ENCODE measurements at places on chromosomes 12 and 14.

DNA sequence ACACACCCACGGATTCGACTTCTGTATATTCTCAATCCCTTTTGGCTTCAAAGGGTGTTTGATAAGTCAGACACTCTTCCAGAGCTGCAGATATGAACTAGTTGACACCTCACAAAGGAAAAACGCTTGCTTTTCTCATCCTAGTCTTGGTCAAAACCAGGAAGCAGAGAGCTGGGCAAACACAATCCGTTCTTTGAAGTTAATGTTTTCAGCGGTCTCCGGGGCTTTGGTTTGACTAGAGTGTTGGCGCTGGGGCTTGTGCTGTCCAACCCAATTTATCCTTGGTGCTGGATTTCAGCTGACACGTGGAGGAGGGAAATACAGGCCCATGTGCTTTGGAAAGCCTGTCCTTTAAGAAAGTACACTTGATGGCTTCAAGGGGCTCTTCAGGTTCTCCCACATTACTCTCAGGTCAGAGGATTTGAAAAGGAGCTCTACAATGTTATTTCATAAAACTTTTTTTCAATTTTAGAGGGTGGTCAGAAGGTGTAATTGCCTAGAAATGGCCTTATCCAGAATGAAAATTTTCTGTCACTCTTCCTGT lies 985.8 kb downstream of the VRK1 start:
- DNase-seq = no peak

GRCh38 chr14:66772146-66772545 lies 264.2 kb downstream of the GPHN start:
- DNase-seq = no peak

DNA sequence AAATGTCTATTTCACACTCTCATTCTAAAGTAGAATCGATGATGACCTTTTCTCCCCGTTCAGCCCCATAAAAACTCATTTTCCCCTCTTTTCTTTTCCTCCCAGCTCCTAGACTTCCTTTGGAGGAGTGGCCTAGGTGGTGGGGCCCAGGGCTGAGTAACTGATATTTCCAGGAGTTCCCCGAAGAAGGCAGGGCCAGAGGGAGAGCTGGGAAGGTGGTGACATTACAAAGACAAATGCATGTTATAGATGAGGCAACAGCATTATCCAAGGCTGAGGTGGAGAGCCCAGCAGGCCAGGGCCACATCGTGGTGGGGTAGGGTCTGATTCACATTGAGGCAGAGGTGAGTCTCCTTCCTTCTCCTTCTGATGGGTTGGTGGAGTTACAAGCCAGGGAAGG lies 22.2 kb upstream of the HDAC7 start:
- DNase-seq = no peak

GRCh38 chr14:28608443-28608842 lies 158.1 kb upstream of the FOXG1 start:
- DNase-seq = no peak

DNA sequence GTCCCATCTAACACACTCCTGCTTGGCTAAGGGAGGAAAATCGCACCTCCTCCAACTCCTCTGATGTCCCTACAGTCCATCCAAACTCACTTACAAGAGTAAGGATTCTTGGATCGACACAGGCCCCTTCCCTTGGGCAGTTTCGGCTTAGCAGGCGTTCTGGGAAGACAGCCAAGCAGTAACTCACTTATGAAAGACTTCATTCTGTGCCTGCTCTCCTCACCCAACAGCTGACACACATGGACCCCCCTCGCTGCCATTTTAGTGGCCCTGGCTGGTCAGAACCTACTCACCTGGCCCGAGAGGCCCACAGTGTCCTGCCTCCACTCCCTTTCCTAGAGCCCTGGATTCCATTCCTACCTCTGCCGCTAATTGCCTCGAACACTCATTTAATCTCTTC lies 52.3 kb upstream of the BCL2L14 start:
- DNase-seq = no peak

DNA sequence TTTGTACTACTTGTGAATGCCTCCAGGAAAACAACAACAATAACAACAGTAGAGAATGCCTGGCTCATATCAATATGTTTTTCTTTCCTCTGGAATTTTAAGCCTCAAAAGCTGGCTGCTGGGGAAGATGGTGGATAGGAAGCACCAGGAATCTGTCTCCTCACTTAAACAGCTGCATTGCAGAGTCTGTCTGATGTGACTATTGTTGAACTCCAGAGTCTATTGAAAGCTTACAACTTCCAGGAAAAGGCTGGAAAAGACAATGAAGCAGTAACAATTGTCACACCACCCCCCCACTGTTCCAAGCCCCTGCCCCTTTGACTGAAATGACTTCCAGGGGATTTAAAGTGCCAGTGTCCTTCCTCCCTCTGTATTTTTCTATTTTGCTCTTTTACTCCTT lies 309.7 kb downstream of the BMP4 start:
- DNase-seq = no peak

DNA sequence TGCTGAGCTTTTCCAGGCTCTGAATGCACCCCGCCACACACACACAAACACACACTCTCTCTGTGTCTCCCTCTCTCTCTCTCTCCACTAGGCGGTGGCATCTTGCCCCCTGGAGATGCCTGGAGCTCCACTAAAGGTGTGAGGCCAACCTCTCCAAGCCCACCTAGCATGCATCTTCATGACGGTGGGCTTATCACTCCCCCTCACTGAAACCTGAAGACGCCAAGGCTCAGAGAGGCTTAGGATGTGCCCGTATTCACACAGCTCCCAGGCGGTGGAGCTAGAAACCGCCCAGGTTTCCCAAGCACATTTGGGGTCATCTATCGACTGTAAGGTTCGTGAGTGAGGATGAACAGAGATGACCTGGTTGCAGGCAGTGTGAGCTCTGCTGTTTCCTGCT lies 42.6 kb upstream of the BCL11B start:
- no peak for DNase-seq

- DNase-seq = no peak
These were observed 545.7 kb downstream of the DIO2 start for GRCh38 chr14:79665556-79665955.

DNA sequence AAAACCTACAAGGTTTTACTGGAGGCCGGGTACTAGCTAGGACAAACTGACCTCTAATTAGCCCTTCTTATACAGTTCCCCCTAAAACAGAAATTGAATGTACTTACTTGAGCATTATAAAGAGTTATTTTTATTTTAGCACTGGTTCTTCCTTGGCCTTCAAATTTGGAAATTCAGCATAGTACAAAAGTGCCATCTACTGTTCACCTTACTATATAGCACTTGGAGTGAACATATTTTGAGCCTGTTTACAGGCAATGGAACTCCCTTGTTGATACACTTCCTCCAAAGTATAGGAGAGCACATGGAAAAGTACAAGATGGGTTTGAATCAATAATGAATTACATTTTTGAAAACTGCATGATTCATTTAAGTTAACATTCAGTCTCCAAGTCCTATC lies 3.9 kb upstream of the POC1B start:
- DNase-seq = no peak

GRCh38 chr12:46388427-46389021 lies 16.0 kb upstream of the SLC38A2 start:
- DNase-seq = no peak

- DNase-seq = no peak
These were observed 5.9 kb downstream of the KRT86 start for GRCh38 chr12:52280319-52280795.

DNA sequence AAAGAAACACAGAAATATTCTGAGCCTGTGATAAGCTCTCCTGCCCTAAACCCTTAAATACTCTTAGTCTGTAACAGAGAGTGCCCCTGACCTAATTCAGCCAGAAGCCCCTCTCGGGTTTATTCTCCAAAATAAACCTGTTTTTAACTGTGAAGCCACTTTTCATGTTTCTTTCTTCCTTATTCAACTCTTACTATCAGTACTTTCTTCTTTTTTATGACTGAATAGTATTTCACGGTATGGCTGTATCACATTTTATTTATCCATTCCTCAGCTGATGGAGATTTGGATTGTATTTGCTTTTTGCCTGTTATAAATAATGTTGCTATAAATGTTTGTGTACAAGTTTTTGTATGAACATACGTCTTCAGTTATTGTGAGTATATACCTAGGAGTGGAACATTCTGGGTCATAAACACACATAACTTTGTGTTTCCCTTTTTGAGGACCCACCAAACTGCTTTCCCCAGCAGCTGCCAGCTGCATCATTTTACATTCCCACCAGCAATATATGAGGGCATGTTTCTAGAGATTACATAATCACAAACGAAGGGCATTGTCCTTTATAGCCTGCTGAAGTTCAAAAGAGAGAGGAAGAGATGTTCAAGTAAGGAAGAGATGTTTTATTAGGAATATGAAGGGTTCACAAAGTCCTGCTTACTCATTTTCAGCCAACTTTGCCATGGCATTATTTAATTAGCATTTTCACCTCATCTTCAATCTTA lies 199.4 kb upstream of the NUDT4 start:
- no peak for DNase-seq

DNA sequence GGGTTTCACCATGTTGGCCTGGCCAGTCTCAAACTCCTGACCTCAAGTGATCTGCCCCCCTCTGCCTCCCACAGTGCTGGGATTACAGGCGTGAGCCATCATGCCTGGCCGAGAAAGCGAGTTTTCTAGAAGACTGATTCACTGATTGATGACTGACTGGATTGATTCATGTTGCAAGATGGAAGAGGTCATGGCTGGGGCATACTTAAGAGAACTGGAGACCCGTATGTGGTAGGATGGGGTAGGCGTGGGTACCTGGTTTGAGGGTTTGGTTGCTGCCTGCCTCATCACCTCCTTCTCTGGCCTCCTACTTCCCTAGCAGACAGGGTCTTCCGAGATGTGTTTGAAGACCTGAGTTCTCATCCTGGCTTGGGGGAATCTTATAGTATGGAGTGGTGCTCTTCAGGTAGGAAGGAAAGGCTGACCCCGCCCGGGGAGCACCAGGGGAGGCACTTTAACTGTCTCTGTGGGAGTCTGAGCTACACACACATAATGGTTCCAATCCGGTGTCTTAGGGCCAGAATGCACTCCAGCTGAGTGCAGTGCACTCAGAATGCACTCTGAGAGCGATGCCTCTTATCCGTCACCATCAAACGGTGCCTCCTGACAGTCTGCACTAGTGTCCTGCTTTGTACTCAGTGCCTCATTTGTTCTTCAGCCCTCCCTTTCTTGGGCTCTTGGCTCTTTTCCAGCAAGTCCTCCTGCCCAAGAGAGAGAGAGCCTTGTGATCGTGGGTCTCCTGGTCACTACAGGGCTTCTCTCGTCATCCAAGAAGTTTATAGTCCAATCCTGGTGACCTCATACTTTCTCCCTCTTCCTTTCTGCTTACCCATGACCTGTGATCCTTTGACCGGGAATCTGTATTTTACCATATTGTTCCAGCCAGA lies 19.7 kb downstream of the PLEKHG3 start:
- DNase-seq = no peak

- DNase-seq = no peak
These were observed 57.0 kb downstream of the HELB start for GRCh38 chr12:66359300-66359699.

DNA sequence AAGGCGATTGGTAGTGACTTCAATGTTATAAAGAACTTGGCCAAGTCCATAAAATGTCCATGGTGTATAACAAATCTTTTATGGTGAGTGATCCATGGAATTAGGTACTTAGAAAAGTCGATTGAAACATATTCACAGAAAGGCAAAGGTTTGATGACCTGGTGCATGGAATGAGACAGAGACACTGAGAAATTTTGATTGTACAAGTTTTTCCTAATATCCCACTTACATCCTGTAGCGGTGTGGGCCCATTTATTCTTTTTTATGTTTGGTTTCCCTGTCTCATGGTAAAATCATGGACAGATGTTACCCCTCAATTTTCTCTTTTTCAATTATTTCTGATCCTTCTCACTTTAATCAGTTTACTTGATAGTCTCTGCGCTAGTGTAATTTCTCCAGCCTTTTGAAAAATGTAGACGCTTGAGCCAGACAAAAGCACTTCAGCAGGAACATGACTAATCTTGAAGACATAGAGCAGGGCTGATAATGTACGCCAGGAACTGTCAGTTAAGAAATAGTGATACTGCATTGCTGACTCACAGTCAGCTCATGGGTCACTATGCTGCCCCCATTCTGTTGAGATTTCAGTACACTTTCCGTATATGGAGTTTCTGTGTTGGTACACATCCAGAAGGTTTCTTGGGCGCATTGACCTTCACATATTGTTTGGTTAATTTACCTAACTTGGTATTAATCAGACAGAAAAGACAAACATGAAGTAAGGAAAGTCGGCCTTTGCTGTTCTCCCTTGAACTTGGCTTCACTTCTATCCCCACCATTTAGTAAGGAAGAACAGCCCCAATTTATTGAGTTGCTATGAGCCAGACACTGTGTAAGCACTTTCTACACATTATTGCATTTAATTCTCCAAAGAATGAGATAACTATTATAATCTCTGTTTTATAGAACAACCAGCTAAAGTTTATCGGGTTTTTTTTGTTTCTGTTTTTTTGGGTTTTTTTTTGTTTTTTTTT lies 841.7 kb downstream of the DIO2 start:
- DNase-seq = no peak

GRCh38 chr14:104420990-104421389 lies 158.6 kb upstream of the C14orf180 start:
- no peak for DNase-seq

DNA sequence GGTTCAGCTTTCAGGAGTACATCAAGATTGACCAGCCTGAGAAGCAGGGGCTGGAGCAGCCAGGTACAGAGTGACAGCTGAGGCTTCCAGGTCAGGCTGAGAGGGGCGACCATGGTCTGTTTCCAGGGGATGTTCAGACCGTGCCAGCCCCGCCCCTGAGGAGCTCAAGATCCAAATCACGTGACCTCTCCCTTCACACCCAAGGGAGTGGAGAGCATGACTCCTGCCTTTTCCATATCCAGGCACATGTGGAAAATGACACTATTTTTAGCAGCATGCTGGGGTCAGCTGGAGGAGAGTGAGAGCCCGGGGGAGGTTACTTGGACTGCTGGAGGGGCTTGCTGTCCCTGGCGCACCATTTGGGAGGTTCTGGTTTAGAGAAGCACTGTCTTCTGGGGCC lies 92.7 kb downstream of the B4GALNT3 start:
- DNase-seq = no peak

- DNase-seq = no peak
These were observed 36.5 kb upstream of the CERS5 start for GRCh38 chr12:50203691-50204090.

DNA sequence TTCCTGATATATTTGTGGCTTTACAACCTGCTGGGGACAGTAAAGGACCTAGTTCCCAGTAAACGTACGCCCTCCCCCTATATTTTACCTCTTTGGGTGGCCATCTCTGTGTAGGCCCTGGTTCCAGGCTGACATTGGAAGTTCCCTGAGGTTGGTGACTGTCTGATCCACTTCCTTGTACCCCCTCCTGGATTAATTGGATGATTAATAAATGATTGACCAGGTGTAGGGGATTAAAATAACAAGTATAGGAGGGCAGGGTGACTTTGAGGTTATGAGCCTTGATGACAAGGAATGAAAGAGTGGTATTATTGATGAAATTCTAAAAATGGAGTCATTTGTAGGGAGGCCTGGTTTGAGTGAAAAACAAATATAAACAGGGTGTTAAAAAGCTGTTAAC lies 9.6 kb downstream of the SUSD6 start:
- no peak for DNase-seq

Data from T-helper 1 cell (primary cell).